ENCODE measurements at places on chromosomes 2 and 18.
A peak's percentile ranks its signal among the peaks of the same experiment; 100 is the strongest.

- peak; percentile 23 for DNase-seq
These were observed 42.6 kb downstream of the TTR start for GRCh38 chr18:31634331-31634713.

DNA sequence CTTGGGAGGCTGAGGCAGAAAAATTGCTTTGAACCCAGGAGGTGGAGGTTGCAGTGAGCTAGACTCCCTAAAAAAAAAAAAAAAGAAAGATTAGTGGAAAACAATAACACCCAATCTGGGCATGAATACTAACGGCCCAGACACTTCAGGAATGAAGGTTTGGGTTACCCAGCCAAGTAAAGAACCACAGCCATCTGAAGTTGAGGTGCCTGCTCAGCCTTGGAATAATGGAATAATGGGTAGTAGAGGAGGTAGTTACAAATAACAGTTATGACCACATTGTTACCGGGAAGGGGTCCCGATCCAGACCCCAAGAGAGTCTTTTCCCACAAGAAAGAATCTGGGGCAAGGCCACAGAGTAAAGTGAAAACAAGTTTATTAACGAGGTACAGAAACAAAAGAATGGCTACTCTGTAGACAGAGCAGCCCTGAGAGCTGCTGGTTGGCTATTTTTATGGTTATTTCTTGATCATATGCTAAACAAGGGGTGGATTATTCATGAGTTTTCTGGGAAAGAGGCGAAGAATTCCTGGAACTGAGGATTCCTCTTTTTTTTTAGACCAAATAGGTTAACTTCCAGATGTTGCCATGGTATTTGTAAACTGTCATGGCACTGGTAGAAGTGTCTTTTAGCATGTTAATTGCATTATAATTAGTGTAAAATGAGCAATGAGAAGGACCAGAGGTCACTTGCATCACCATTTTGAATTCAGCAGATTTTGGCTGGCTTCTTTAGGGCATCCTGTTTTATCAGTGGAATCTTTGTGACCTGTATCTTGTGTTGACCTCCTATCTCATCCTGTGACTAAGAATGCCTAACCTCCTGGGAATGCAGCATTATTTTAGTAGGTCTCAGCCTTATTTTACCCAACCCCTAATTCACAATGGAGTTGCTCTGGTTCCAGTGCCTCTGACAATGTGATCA lies 96.2 kb upstream of the HAAO start:
- no peak for DNase-seq

- DNase-seq: no peak
These were observed 107.9 kb downstream of the CCDC85A start for GRCh38 chr2:56291711-56292110.

GRCh38 chr18:11047817-11048216 lies 101.6 kb downstream of the PIEZO2 start:
- DNase-seq: no peak

DNA sequence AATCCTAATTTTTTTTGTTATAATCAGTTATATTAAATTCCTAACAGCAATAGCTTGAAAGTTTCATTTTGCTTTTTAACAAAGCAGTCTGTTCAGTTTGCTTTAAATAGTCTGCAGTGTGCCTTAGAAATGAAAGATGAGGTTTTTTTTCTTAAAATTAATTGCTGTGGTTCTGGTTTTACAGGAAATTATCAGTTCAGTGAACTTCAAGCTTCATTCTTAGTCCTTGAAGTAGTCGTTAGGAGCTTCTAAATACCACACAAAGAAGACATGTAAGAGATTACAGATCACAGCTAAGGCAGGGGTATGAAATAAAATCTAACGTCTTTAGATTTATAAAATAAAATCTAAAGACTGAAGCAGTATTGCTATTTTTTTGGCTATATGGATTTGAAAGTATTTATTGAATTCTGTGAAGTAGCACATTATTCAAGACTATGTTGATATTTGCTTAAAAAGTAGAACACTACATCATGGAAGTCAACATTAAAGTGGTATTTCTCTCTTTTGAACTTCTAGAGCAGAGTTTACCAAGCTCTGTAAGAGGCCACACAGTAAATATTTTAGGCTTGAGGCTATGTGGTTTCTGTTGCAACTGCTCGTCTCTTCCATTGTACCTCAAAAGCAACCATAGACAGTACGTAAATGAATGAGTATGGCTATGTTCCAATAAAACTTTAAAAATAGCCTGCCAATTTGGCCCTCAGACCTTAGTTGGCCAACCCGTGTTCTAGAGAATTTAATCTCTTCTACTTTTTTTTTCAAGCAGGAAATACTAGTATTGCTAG lies 81.5 kb upstream of the STON1 start:
- DNase-seq: peak; percentile 7

GRCh38 chr18:28050545-28050944 lies 126.4 kb downstream of the CDH2 start:
- DNase-seq: no peak

DNA sequence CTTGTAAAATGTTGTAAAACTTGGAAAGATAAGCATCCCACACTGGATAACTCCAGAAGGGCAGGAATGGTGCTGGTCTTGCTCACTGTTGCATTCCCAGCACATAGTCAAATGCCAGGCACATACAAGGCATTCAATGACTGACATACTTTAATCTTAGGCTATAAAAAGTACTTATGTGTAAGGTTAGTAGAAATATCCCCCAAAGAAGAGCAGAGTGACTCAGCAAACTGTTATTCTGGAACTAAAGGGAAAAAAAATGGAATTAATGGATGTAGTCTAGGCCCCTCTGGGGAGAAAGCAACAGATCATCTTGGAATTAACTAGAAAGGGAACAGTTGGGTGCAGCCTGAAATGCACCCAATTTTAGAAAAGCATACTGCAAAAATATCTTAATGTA lies 9.0 kb downstream of the ZBTB14 start:
- no peak for DNase-seq

DNA sequence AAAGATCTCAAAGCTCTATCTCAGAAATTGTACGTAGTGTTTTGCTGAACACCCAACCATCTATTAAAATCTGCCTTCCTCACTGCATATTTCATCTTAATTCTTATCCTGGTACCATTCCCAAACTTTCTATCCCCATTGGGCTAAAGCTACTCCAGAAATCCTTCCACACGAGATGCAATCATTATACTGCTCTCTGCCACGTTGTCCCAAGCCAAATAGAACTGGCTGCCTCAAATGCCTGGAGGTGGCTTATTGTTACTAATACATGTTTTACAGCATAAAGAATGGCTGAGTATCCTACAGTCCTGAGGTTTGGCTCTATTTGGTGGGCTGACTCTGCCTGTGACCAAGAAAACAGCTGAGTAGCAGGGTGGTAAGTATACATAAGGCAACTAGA lies 306.0 kb upstream of the ACVR2A start:
- DNase-seq: no peak

- no peak for DNase-seq
These were observed 903.8 kb downstream of the SLC4A3 start for GRCh38 chr2:220531216-220531615.

DNA sequence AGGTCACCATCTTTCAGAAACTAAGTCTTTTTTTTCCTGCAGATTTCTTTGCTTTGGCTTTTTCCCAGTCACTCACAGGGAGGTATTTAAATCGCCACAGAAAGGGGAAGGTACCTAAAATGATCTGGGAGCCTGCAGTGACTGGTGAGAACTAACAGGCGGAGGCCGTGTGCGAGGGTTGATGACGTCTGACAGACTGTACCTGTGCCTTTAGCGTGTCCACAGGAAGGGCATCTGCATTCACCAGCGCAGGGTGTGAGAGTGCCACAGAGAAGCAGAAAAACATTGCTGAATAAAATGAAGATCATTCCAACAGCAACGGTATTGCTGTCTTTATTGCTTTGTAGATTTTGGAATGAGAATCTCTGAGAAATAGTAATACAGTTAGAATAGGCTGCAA lies 5.7 kb downstream of the CTDP1 start:
- DNase-seq: no peak

DNA sequence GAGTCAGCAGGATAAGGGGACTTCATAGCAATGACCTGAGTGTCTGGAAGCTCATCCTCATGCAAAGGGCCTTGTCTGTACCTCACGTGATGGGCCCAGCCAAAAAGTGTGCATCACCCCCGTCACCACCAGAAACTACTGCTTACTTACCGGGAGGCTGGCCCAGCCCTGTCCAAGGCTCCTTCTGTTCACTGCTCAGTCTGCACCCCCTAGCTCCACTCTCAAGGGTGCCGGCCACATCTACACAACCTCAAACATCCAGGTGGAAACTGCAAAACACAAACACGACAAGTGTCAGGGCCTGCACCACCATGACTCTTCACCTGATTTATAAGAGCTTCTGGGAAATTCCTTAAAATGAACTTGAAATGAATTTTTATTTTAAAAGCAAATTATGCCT lies 55.1 kb downstream of the ADD2 start:
- no peak for DNase-seq

DNA sequence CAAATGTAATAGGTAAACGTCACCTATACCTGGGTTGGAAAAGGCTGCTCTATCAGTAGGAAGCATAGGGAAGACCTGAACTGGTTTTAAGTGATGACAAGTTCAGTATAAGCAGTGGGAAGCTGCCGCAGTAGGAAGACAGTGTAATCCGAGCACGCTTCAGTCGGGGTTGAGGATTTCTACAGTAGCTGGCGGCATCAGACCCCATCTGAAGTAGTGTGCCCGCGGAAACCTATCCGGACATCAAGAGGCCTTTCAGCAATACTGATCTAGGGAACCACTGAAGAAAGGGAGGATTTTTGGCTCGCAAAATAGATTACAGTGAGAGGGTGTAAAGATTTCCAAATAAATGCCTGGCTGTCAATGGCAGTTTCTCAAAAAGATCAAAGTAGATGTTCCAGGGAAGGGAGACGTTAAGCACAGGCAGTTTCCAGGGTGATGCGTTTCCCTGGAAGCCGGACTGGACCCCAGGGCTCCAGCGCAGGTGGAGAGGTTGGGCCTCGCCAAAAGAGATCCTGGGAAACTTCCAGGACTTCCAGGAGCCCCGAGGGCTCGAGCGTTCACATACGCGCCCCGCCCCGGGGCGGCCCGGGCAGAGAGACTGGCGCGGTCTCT lies 5.3 kb downstream of the LOXL3 start:
- no peak for DNase-seq

GRCh38 chr2:121529439-121530211 lies 1.1 kb upstream of the RNU4ATAC start:
- DNase-seq: peak; percentile 3

DNA sequence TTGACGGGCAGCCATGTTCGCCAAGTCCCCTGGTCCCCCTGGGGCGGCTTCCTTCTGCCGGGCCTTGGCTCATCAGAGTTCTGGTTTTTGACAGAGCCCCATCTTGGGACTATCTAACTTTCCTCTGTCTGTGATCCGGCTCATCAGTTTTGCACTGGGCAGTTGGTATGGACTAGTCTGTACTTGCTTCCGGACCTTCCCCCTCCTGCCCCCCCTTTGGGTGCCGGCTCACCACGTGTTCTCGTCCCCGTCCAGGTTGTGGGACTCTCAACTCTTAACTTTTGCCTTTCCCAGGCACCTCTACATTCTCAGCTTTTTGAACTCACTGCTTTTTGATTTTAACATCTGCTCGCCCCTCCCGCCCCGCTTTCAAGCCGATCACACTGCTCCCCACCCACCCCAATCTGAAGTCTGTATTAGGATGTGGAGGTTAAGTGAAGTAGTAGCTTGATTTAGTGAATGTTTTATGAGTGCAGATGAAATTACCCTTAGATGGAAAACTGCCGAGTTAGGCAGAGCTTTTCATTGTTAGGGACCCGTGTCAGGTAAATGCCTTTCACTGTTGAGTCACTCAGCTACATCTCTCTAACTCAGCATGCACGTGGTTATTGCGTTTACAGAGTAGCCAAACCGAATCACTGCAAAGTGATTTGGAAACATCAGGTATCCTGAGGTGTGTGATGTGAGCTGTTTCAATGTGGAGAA lies 874 bp downstream of the WDR43 start:
- peak; percentile 35 for DNase-seq

DNA sequence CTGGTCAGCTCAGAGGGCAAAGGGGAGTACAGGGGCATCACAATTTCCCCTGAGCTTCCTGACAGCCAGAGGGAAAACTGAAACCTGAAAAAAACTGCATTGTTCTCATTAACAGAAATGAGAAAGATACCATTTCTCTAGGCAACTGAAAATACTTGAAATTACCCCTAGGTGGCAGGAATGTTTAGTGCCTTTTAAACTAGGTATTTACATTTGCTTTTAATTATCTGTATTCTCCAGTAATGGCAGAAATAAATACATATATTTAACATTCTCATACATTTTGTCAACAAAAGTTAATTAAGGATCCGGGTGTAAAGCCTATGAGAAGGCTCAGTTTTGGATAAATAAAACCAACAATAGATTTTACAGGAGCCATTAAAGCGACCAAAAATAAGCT lies 34.5 kb downstream of the RPL31 start:
- DNase-seq: no peak

GRCh38 chr2:45494978-45495293 lies 116.1 kb downstream of the SRBD1 start:
- no peak for DNase-seq

- DNase-seq: no peak
These were observed 557.3 kb upstream of the ZNF804A start for GRCh38 chr2:184041077-184041476.

DNA sequence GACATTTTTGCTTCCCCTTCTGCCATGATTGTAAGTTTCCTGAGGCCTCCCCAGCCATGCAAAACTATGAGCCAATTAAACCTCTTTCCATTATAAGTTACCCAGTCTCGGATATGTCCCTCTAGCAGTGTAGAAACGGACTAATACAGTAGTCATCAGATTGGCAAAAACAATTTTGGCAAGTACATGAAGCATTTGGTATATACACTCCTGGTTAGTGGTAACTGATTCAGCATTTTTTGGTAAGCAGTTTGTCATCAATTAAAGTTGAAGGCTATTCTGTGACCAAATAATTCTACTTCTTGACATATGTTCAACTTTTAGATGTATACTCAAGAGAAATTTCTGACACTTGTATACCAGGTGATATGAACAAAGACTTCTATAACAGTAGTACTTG lies 190.5 kb upstream of the STON1 start:
- no peak for DNase-seq

DNA sequence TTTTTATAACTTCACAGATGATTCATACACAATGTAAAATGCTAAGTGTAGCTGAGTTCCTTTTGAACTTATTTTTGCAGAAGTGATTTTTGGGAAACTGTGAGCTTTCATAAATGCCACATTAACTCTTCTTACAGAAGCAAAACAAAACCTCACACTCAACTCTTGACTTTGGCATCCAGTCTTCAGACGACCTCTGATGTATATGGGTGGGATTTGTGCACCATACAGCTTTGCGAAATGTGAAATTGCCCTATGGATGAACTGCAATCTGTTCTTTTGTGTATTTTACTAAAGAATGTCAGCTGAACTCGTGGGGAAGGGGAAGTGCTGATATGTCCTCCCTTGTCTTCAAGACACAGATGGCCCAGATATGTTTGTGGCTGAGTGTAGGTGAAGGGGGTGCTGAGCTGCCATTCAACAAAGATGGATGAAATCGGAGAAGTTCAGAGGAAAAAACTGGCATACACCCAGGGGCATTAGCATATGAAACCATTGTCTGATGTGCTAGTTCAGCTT lies 218.3 kb downstream of the PTGR3 start:
- DNase-seq: no peak

All from CD4-positive, alpha-beta T cell treated with Interleukin-1 beta for 1 hour (primary cell).